ENCODE measurements at places on chromosomes 3 and 15.

DNA sequence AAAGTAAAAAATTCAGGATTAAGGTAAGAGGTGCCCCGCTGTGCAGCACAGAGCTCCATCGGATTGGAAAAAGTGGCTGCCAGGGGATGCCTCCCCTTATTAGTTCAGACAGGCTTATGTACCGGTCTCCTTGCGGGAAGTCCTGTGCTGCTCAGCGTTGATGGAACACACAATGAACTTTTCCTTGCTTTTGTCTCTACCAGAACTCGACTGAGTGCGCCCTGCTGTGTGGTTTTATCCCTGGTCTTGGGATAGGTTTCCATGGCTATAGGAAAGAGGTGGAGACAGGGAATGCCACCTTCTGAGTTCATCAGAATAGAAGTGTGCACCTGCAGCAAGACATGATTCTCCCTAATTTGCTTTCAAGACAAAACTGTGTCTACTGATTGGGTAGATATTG, 745.9 kb upstream of the CFAP20DC start:
- DNase-seq = no peak

DNA sequence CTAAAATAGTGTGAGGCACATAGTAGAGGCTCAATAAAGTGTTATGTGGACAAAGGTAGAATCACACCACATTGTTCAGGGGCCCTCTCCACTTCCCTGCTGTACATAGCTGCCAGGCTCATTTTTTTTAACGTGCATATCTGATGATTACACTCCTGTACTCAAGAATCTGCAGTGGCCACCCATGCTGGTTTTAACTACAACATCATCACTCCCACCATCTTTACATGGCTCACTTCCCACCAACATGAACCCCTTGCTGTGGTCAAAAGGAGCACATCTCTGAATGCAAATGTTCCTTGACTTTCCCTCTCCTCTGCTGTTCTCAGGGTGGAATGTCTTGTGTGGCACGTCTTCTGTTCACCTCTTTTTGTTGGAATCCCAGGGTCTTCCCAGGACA, 76.7 kb downstream of the FEM1B start:
- DNase-seq = no peak

- no peak for DNase-seq
These were observed 173.5 kb downstream of the ATP10A start for GRCh38 chr15:25689592-25689991.

DNA sequence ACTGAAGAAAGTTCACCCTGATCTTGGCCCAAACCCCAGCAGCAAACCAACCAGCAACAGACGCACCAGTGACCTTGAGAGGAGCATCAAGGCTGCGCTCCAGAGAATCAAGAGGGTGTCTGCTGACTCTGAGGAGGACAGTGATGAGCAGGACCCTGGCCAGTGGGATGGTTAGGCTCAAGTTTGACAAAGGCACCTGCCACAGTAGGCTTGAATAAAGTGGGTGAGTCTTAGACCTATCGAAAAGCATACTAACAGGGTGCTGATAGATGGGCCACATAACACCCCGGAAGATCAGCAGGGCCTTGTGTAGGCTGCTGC, 23.9 kb downstream of the WHAMM start:
- DNase-seq = no peak

GRCh38 chr3:117217355-117217754, 507.8 kb downstream of the TUSC7 start:
- DNase-seq = no peak

- no peak for DNase-seq
These were observed 46.0 kb downstream of the PPCDC start for GRCh38 chr15:75069301-75069925.

- DNase-seq = no peak
These were observed 13.8 kb downstream of the THSD4 start for GRCh38 chr15:71128939-71129562.

- no peak for DNase-seq
These were observed 15.3 kb downstream of the OR4F15 start for GRCh38 chr15:101827257-101827656.
